ENCODE measurements at places on chromosomes 13 and 19.

- no peak for DNase-seq
Observed at GRCh38 chr13:42477596-42478190, 96.3 kb upstream of the TNFSF11 start.

- no peak for DNase-seq
Observed at GRCh38 chr13:98979012-98979660, 1.3 kb upstream of the DOCK9 start.

DNA sequence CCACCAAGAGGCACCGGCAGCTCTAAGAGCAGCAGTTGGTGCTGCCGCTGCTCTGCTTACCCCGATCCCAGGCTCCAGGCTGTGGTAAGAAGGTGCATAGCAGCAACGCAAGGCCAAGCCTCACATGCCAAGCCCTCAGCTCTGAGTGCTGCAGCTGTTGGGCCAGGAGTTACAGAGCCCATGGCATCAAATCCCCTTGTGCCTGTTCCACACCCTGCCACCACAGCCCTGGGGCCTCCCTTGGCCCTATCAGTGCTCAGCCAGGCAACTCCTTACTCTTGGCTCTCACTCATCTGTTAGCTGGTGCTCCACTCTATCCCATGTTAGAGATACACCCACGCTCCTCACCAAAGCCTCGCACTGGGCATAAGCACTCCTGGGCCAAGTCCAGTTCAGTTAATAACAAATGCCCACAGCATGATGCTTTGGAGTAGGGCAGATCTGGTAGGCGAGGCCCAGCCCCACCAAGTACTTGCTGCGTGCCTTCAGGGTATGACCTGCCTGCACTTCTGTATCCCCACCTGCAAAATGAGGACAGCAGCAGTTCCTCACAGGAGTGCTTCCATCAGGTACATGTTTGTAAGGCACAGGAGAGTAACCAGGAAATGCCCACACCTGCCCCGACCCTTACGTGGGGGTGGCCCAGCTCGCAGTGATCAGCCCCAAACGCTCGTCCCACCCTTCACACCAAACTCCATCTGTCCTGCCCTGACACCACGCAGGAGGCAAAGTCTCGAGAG, 16.2 kb downstream of the AKAP8L start:
- DNase-seq: no peak

GRCh38 chr19:52237771-52238400, 31.5 kb upstream of the ZNF766 start:
- no peak for DNase-seq

DNA sequence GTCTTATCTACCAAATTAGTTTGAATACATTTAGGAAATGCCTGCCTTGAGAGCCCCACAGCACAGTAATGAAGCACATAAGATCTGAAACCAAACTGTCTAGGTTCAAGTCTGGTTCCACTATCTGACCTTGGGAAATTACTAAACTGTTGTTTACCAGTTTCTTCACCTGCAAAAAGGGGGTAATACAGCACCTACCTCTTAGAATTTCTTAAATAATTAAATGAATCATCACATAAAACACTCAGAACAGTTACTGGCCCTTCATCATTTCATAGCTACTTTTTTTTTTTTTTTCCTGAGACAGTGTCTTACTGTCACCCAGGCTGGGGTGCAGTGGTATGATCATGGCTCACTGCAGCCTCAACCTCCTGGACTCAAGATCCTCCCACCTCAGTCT, 59.6 kb downstream of the USP12 start:
- DNase-seq: no peak

GRCh38 chr13:113864273-113864890, 506 bp upstream of the GAS6 start:
- peak; percentile 57 for DNase-seq

GRCh38 chr13:66237411-66238062, 992.6 kb downstream of the PCDH9 start:
- DNase-seq: no peak

DNA sequence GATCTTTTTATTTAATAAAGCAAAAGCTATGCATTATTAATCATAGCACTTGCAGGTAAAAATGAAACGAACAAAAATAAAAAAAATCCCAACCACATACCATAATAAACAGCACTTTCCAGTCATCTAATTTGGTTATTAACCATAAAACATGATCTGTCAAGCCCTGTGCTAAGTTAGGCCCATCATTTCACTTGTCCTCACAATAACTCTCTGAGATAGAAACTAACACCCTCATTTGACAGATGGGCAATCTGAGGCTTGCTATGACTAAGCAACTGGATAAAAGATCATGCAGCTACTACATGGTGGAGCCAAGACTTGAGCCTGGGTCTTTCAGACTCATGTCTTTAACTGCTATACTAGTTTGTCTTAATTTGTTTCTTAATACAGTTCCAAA, 21.8 kb downstream of the PROSER1 start:
- no peak for DNase-seq

- no peak for DNase-seq
Observed at GRCh38 chr19:15684828-15685227, 11.9 kb downstream of the CYP4F12 start.

DNA sequence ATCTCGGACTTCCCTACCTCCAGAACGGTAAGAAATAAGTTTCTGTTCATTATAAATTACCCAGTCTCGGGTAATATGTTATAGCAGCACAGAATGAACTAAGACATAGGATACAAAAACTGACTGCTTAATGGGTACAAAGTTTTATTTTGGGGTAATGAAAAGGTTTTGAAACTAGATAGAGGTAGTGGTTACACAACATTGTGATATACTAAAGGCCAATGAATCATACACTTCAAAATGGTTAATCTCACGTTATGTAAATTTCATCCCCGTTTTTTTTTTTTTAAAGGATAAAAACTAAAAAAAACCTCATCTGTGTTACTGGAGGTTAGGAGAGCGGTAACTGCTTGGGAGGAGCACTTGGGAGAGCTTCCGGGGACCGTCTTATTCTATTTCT, 23.5 kb downstream of the AKT2 start:
- no peak for DNase-seq

GRCh38 chr19:41344162-41344561, 9.6 kb downstream of the TGFB1 start:
- no peak for DNase-seq

DNA sequence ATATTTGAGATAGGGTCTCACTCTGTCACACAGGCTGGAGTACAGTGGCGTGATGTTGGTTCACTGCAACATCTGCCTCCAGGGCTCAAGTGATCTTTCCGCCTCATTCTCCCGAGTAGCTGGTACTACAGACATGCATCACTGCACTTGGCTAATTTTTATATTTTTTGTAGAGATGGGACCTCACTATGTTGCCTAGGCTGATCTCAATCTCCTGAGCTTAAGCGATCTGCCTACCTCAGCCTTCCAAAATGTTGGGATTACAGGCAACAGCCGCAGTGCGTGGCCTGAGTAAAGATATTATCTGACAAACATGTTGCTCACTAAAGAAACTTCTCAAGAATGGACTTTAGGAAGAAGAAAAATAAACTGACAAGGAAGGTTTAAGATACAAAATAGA, 125.4 kb upstream of the ABCC4 start:
- DNase-seq: no peak

All from osteocyte (in vitro differentiated cells).